ENCODE measurements at places on chromosomes 13 and 19. TPM values are rescaled to one million over a fixed set of nuclear protein-coding genes. Genes with fewer than 3 reads are reported as not detected.

GRCh38 chr13:42707586-42707985 is 73.8 kb upstream of the FAM216B start:
- H3K36me3 ChIP-seq: no peaks in the 10 kb centered on the region
- H3K27ac ChIP-seq: no peak overlapping the region
- no peaks in the 10 kb centered on the region for H3K4me1 ChIP-seq
- no peak overlapping the region for H3K4me3 ChIP-seq

DNA sequence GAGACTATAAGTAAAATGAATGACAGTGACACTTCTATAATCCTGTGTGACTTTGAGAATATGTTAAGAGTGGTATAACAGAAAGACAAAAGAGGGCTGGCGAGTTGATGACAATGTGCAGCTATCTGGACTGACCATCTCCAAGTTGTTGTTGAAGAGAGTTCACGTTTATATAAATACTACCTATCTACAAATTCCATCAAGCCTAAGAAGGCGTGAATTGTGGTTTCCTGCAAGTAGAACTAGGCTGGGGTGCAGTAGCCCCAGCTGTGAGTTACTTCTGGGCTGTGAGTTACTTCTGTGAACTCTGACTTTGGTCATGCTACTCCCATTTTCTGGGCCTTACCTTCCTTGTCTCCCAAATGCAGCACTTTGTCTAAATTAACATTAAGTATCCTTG is 561.0 kb downstream of the TBC1D4 start:
- H3K36me3 ChIP-seq: no peaks in the 10 kb centered on the region
- no peak for DNase-seq
- no peaks in the 10 kb centered on the region for H3K4me1 ChIP-seq
- H3K27me3 ChIP-seq: no peaks in the 10 kb centered on the region

DNA sequence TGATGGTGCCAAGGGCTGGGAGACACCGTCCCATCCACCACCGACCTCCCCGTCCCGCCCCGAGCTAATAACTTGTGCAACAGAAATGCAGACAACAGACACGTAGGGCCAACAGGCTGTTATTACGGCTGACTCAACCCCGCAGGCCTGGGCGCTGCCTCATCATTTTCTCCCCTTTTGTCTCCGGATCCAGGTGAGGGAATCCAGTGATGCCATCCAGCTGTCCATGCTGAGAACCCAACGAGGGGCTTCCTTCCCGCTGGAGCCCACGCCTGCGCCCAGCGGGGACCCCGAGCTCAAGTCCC is 6.4 kb upstream of the DIRAS1 start:
- no peak overlapping the region for H3K4me3 ChIP-seq
- H3K36me3 ChIP-seq: no peaks in the 10 kb centered on the region
- peaks cover 27% of the 10 kb centered on the region for H3K27me3 ChIP-seq

Gene HSH2D
- total RNA-seq: 3.3 TPM

DNA sequence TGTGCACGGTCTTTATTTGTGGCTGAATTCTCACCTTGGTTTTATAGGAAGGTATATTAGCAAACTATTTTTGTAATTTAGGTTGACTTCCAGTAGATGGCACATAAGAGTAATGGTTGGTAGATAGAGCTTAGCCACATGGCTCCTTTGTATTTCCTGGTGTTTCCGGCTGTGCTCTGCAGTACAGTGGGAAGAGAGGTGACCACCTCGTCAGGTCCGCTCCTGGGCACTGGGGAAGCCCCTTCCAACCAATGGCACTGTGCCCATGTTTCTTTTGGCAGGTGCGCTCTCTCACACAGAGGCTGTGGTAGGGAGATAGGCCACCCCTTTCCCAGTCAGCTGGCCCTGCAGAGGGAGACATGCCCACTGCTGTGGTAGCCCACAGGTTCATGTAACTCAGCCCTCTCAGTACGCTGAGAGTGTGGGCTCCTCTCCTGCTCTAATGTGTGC is 74.3 kb upstream of the ATP12A start:
- H3K27ac ChIP-seq: no peak overlapping the region
- H3K4me3 ChIP-seq: no peak overlapping the region
- H3K27me3 ChIP-seq: no peaks in the 10 kb centered on the region
